ENCODE measurements at places on chromosomes 13 and 19. TPM values are rescaled to one million over a fixed set of nuclear protein-coding genes. Genes with fewer than 3 reads are reported as not detected.

DNA sequence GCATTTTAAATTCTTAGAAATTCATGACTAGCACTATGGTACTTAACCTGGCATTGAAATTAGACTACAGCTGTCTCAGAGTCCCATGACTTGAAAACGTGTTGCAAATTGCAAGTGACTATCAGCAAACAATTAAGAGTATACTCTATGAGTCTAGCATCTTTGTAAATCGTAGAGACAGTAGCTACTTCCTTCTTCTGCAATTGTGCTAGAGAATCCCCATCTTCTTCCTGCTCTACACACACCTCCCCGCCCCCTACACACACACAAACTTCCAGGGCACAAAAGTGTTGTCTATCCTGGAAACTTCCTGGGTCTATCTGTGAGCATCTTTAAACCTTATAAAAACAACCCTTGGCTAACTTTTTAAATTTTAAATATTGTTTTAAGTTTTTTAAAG is 35.2 kb upstream of the MIR17HG start:
- peaks cover 9% of the 10 kb centered on the region for H3K4me1 ChIP-seq
- H3K4me3 ChIP-seq = no peak overlapping the region
- no peak overlapping the region for H3K27ac ChIP-seq
- DNase-seq = no peak

- no peaks in the 10 kb centered on the region for H3K36me3 ChIP-seq
- peak overlapping the region; percentile 95 for H3K4me3 ChIP-seq
- no peaks in the 10 kb centered on the region for H3K27me3 ChIP-seq
- no peak for DNase-seq
Measured at GRCh38 chr19:45251452-45252354, 632 bp downstream of the MARK4 start.

GRCh38 chr19:42555317-42555716 is 27.0 kb upstream of the CEACAM1 start:
- H3K4me1 ChIP-seq = peaks cover 11% of the 10 kb centered on the region
- DNase-seq = no peak
- H3K27me3 ChIP-seq = peaks cover 77% of the 10 kb centered on the region
- no peak overlapping the region for H3K4me3 ChIP-seq
- no peak overlapping the region for H3K27ac ChIP-seq

The ELSPBP1 gene
- not detected for total RNA-seq

GRCh38 chr13:41563984-41564365 is 106.6 kb downstream of the RGCC start:
- no peak overlapping the region for H3K4me3 ChIP-seq
- H3K36me3 ChIP-seq = peaks cover 7% of the 10 kb centered on the region
- H3K27ac ChIP-seq = no peak overlapping the region

GRCh38 chr13:100163375-100163774 is 74.5 kb downstream of the PCCA start:
- no peaks in the 10 kb centered on the region for H3K4me1 ChIP-seq
- no peak overlapping the region for H3K27ac ChIP-seq
- H3K36me3 ChIP-seq = no peaks in the 10 kb centered on the region
- no peaks in the 10 kb centered on the region for H3K27me3 ChIP-seq

The KIR3DL2 gene
- total RNA-seq = not detected

- H3K27me3 ChIP-seq = peaks cover 18% of the 10 kb centered on the region
- H3K4me1 ChIP-seq = peaks cover 2% of the 10 kb centered on the region
- H3K27ac ChIP-seq = no peak overlapping the region
- no peak overlapping the region for H3K4me3 ChIP-seq
Measured at GRCh38 chr19:32104153-32104849, 241.1 kb upstream of the ZNF507 start.

DNA sequence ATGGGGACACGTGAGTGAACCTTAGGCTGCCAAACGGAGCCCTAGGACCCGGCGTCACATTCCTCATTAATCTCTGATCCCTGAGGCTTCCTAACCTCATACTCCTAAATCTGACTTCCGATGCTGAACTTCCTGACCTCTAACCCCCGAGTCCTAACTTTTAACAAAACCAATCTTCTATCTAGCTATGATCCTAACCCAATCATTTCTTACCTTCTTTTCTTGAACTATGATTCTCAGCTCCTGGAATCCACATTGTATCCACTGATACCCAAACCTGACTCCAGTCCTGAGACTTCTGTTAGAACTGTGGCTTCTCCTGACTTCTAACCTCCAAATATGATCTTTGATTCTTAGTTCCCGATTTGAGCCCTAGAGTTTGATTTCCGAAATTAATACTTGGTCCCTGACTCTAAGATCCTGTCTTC is 447 bp downstream of the NFKBIB start:
- peaks cover 51% of the 10 kb centered on the region for H3K4me1 ChIP-seq
- H3K4me3 ChIP-seq = peak overlapping the region; percentile 98
- no peak for DNase-seq
- H3K36me3 ChIP-seq = peaks cover 6% of the 10 kb centered on the region
- H3K27ac ChIP-seq = peak overlapping the region; percentile 99

DNA sequence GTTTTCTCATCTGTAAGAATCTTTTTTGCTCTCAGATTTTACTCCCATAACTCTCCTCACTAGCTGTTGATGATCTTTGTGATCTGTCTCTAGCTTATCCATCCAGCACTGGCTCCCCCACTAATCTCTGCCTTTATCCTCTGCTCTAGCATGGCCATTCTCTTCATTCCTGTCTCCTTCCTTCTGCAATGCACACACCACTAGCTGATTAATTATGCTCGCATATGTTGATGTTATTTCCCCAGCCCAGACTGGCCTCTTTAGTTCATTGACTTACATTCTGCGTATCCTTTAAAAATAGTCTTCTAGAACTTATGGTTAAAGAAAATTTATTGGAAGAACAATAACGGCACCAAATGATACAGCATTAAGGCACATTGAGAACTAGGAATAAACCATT is 52.5 kb downstream of the DGKH start:
- H3K4me1 ChIP-seq = peaks cover 5% of the 10 kb centered on the region
- H3K4me3 ChIP-seq = no peak overlapping the region
- H3K27me3 ChIP-seq = no peaks in the 10 kb centered on the region
- H3K27ac ChIP-seq = no peak overlapping the region

GRCh38 chr19:58170860-58171259 is 12.0 kb upstream of the ZNF274 start:
- DNase-seq = no peak
- H3K27ac ChIP-seq = no peak overlapping the region
- peaks cover 43% of the 10 kb centered on the region for H3K36me3 ChIP-seq
- no peak overlapping the region for H3K4me3 ChIP-seq
- H3K4me1 ChIP-seq = no peaks in the 10 kb centered on the region

The GALP gene
- not detected for total RNA-seq

The TMEM190 gene
- not detected for total RNA-seq

DNA sequence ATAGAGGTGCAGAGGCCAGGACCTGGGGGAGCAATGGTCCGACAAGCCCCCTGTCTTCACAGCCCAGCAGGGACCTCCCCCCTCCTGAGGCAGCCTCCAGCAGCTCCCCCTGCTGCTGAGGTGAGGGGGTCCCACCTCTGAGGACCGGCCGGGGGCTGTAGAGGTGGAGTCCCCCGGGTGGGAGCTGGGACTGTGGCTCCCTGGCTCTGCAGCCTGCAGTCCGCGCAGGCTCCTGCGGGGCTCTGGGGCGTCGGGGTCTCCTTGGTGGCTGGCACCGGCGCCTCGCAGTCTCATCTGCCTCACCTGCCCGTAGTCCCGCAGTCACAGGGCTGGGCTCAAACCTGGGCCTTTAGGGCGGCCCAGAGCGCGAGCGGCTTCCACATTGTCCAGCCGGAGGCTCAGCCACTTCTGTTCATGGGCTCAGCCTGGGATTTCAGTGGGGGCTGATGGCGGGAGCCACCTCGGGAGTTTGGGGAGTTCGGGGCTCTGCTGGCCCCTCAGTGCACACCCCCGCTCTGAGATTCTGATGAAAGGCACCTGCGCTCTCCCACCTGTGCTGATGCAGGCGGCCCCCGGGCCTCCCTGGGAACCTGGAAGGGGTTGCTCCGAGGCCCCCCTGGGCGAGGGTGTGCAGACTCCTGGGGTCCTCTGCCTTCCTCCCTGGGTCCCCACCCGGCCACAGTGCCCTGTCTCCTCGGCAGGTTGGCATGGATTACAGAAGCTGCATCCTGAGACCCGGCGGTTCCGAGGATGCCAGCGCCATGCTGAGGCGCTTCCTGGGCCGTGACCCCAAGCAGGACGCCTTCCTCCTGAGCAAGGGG is 7.0 kb upstream of the ZNF554 start:
- H3K27me3 ChIP-seq = no peaks in the 10 kb centered on the region
